Glomerular endothelial cell (primary cell): ENCODE measurements at places on chromosomes 11 and 22. TPM values are rescaled to one million over a fixed set of nuclear protein-coding genes. Genes with fewer than 3 reads are reported as not detected.

DNA sequence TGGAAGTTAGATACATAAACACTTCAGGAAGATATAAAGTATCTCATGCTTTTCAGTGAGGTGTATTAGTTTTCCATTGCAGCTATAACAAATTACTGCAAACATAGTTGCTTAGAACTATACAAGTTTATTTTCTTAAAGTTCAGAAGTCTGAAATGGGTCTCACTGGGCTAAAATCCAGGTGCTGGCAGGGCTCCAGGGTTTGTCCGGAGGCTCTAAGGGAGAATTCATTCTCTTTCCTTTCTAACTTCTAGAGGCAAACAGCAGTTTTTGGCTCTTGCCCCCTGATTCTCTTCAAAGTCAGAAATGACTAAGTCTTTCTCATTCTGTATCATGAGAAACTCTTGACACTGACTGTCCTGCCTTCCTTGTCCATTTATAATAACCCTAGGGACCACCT lies 138.8 kb downstream of the AASDHPPT start:
- no peak for DNase-seq

DNA sequence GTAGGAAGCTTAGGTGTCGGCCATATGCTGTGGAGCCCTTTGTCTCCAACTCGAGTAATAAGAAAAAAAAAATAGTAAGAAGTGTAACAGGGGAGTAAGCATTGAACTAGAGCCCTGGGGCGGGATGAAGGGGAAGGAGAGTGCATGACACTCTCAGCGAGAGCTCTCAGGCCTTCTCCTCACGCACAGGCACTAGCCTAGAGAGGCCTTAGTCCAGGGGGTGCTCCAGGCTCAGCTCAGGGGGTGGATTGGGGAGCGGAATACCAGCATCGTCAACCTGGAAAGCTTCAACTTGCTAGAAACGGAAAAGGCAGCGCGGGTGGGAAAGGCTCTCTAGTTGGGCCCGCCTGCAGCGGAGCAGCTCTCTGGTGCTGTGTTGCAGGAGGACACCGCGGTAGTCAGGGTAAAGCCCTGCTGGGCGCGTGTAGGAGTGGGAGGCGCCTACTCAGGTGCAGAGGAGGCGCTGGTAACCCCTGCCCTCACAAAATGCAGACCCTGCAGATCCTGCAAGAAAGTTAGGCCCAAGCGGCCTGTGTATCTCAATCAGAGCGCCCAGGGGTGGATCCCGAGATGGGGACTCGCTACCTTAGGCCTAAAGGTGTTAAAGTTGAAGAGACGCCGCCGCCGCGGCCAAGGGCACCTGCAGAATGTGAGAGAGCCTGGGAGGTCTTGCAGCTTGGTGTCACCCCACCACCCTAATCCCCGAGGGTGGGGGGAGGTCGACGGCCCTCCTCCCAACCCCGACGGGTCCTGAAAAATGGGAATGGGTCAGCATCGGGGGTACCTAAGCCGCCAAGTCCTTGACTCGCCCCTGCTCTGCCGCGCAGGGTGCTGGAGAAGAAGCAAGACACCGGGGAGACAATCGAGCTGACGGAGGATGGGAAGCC lies 2.8 kb downstream of the SLC17A6 start:
- DNase-seq, result no peak

- no peak for DNase-seq
Observed at GRCh38 chr11:65102142-65103095, 6.4 kb downstream of the VPS51 start.

DNA sequence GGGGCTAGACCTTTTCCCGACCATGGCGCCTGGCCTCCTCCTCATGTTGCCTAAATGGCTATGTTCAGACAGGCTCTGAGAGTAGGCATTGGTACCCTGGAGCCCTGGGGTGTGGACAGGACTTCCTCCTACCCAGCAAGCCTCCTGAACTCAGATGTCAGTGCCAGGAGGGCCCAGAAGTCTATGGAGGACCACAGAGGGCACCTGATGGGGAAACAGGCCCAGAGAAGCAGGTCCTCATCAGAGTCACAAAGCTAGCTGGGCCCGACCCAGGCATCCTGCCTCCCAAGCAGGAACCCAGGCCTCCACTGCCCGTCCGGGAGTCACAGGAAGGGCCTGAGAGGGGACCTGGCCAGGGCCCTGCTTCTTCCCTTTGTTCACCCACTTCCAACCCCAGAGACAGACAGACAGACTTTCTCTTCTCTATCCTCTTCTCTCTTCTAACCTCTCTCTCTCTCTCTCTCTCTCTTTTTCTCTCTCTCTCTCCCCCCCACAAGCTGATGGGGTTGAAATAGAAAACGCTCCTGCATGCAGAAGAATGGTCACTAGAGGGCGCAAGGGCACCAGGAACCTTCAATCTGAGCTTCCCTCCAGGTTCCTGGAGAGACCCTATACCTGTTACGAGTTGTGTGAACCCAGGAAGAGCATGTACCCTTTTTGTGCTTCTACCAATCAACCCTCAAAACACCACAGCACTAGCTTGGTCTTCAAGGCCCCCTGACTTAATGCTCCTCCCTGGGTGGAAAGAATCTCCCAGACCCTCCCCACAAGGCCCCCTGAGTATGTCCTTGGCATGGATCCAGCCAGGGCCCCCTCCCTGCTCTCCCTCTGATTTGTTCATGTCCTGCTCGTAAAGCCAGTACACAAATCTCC lies 27.1 kb downstream of the ARAP1 start:
- peak; percentile 75 for DNase-seq

DNA sequence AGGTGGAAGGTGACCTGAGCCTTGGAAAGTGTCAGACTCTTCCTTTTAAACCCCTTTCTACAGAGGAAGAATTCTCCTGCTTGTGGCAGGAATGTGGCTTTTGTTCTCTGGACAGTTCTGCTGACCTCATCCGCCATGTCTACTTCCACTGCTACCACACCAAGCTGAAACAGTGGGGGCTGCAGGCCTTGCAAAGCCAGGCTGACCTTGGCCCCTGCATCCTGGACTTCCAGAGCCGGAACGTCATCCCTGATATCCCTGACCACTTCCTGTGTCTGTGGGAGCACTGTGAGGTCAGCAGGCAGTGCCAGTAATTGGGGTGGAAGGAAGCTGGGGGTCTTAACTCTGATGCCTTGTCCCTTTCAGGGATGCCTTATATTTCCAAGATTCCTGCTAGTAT lies 9.3 kb downstream of the HINFP start:
- DNase-seq, result no peak

GRCh38 chr11:45104006-45104789 lies 42.2 kb upstream of the PRDM11 start:
- no peak for DNase-seq

- no peak for DNase-seq
Observed at GRCh38 chr22:44995105-44995514, 14.7 kb downstream of the PHF21B start.

- no peak for DNase-seq
Observed at GRCh38 chr22:20524004-20524481, 16.6 kb downstream of the MED15 start.

DNA sequence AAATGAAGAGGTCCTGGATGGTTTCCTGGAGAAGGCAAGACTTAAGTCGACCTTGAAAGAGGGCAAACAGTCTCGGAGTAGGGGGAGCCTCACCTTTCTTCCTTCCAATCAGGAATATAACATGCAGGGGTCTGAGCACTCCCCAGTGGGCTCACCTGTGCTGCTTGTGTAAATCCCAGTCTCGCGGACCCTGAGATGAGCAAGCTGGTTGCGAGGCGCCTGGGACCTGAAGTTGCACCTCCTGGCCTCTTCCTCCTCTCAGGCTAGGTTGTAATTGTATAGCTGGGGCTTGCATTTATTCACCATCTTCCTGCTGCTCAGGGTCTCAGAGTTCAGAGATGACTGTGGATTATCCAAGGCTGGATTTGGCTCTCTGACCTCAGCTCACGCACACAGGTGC lies 7.5 kb upstream of the WBP2NL start:
- DNase-seq, result no peak

DNA sequence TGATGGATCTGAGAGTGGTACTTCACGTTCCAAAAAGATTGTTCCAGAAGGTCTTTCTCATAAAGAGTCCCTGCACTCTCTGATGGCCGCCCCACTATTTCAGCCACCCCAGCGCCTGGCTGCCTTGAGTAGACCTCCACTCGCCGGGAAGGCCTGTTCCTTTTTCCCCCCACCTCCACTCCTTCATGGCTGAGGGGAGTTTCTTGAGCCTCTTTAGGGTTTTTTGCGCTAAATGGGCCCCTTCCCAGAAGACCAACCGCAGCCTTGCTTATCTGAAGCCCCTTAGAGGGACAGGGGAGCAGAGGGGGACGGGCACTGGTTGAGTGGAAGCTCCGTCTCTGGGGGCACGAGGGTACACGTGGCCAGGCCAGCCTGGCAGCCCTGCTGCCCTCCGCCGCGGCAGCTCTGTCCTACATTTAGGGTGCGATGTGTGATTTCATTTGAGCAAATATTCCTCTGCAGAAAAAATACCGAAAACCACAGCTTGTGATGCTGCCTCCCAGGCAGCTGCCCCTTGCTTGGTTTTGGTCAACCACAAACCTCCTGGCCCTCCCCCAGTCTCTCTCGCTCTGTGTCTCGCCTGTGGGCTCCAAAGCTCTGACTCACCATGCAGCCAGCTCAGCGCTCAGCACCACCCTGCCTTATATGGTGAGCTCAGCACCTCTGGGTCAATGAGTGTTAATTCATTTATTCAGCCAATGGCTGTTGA lies 88.7 kb downstream of the TP53I11 start:
- DNase-seq, result peak; percentile 54

DNA sequence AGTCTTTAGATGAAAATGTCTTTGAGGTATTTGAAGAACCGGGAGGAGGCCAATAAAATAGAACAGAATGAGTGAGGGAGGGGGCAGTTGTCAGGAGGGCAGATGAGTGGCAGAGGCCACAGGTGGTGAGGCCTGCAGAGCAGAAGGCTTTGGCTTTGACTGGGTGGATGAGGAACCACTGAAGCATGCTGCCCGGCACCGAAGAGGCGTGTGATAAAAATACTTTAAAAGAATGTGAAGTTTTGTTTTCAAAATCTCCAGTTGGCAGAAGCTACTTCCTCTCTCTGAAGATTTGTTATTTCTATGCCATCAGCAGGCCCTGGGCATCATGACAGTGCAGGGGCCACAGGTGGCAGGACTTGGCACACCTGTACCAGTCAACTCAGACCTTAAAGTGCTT lies 6.3 kb downstream of the MS4A12 start:
- DNase-seq, result no peak

DNA sequence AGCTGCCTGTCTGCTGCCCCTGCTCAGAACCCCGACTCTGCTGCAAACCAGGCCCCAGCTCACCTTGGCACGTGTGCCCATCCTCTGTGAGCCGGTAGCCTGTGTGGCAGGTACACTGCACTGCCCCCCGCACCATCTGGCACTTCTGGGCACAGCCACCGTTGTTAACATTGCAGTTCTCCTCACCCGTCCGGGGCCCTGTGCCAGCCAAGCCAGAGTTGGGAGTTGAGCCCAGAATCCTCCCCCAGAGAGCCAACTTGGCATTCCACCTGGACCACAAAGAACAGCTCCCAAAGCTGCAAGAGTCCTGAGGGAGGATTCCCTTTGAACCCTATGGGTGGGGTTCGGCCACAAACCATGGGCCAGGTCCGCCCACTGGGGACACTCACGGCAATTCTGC lies 22.5 kb downstream of the LRP4 start:
- DNase-seq, result no peak

DNA sequence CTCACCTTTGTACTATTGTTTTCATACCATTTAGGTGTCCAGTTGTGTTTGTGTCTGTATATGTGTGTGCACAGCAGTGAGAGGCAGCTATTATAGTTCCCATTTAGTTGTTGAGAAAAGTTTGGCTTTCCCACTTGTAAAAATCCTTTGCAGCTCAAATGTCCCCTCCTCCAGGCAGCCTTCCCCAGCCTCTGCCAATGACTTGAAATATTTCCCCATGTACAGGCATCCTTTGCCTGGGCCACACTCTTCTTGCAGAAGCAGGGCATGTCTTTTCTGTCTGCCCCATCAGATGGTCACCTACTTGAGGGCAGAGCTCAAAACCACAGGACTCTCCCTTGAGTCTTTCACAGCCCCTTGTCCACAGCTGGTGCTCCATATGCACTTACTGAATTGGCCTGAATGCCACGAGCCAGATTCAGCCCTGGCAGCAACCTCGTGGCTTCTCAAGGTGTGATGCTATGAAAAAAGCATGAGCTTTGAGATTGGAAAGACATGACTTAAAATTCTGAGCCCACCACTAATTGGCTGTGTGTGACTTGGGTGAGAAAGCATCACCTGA lies 39.3 kb downstream of the MYEOV start:
- no peak for DNase-seq

DNA sequence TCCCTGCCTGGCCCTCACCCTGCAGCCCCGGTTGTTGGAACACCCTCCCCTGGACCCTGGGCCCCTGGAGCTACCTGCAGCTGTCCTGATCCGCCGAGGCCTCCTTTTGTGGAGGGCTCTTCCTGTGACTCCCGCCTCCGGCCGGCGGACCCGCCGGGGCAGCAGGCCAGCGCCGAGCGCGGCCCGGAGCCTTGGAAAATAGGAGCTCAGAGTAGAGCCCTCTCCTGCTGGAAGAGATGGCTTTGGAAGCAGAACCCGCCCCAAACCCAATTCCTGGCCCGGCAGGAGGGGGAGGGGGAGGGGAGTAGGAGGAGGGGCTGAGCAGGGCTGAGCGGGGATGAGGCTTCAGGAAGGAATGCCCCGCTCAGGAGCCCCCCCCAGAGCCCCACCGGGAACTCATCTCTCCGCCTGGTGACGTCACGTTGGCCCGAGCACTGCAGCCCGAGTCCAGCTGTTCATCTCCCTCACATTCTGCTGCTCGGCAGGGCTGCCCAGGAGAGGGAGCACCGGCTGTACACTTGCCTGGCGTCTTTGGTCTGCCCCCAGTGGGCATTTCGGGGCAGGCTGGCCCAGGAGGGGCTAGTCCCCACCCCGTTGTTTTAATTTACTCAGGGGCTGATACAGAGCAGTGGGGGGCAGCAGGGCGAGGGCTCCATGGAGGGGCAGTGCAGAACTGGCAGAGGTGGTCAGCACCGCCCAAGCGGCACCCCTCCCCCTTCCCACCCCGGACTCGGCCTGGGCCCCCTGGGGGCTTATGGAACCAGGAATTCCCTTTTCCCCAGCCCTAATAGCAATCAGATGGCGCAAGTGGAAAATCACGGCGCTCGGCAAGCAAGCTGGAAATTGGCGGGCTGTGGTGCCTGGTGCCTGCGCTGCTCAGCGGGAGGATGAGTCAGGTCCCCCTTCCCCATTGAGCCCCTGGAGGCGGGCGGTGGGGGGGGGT lies at the start of gene MRGPRF:
Gene MRGPRF, minus strand, starts transcription at position 238 of the 943 bp plus-strand sequence. CDS start 3,345 bp downstream, outside the sequence.
- no peak for DNase-seq

- DNase-seq, result peak; percentile 7
Observed at GRCh38 chr11:73469401-73469800, 93.2 kb downstream of the RELT start.

GRCh38 chr11:1354125-1354938 lies 35.4 kb upstream of the BRSK2 start:
- no peak for DNase-seq

Gene LRRC75B
- total RNA-seq, result 11.9 and 12.2 TPM in 2 replicates

Gene OR5B21
- total RNA-seq, result not detected in 2 replicates

Gene PMM1
- 17.7 and 18.9 TPM in 2 replicates for total RNA-seq

Gene TMEM9B
- total RNA-seq, result 40.3 and 44.5 TPM in 2 replicates

Gene RABL2B
- 9.6 and 15.3 TPM in 2 replicates for total RNA-seq
